ENCODE measurements at places on chromosomes 6 and 20.

DNA sequence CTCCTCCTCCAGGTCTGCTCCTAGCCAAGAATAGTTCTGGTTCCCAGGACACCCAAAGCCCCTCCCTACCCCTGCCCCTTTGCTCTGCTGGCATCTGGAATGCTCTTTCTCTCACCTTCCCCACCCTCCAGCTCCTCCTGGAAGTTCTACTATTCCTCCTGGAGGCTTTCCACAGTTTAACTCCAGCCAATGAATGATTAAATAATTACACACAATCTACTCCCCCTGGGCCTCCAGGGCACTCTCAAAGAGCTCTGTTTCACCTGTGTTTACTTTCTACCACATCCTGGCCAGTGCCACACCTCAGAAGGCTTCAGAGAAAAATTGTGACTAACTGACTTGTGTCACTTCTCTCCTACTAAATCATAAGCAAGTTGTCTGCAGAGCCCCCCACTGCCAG, 36.2 kb downstream of the GCM1 start:
- no peak for DNase-seq

- peak; percentile 95 for DNase-seq
Measured at GRCh38 chr6:142384519-142385254, 82.9 kb downstream of the ADGRG6 start.

DNA sequence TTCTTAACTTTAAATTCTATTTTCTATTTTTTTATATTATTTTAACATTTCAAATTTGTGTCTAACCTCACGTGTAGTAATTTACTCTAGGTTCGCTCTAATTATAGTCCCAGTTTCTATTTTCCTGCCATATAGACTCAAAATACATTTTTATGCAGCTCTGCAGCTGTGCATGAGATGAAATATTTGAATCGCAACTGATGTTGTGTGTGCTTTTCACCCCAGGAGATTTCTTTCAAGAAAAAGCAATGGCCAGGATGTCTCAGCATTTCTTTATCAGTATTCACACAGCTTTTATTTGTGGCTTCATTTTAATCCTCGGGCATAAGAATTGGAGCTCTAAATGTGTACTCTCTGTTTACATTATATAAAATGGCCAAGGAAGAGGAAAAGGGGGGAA, 157.6 kb downstream of the HDGFL1 start:
- no peak for DNase-seq

GRCh38 chr6:125714441-125715090, 34.9 kb upstream of the HEY2 start:
- DNase-seq, result no peak

GRCh38 chr6:11804701-11805100, 26.1 kb upstream of the ADTRP start:
- peak; percentile 57 for DNase-seq

DNA sequence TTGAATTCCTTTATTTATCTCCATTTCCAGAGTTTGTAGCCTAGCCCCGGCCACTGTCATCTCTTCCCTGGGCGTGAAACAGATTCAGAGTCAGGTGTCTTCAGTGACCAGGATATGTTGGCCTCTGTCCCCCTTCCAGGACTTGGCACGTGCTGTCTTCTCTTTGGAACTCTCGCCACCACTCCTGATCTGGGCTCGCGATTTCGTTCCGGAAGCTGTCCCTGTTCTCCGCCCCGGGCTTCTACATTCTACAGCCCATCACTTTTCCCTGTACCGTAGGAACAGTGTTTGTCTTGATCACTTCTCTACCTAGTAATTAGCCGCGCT, 739 bp downstream of the GSS start:
- peak; percentile 45 for DNase-seq

DNA sequence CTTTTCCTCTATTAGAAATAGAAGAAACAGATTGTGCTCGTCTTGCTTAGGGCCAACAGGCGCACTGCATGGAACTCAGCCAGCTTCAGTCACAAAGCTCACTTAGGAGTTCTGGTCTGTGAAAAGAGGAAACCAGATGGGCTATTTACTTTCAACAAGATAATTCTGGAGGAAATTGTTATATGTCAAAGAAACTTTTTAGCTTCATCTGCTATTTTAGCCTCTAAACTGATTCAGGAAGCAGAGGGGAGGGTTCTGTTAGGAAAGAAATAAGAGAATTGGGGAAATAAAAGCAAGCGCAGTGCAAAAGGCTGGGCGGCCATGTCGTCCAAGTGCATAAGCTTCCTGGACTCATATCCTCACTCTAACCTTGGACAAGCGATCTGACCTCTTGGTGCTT, 21.3 kb downstream of the PRKN start:
- DNase-seq, result no peak
